ENCODE measurements at places on chromosomes 1 and 21.

DNA sequence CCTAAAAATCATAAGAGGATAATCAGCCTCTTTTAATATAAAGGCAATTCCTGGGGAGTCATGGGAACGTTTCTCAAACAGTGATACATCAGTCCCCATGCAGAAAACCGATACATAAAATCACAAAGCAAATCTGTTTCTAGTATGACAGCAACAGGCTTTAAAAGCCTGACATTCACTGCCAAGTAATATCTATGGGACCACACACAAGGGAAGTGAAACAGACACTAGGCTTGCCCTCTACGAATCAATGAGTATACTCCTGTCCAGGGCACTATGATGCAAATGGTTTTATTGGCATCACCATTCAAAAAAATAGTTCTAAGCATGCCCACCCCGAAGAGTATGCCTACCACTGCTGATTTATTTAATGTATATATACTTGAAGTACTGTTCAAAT, 54.4 kb downstream of the TIAM1 start:
- no peak for DNase-seq

GRCh38 chr1:30194046-30194619, 529.3 kb downstream of the MATN1 start:
- no peak for DNase-seq

DNA sequence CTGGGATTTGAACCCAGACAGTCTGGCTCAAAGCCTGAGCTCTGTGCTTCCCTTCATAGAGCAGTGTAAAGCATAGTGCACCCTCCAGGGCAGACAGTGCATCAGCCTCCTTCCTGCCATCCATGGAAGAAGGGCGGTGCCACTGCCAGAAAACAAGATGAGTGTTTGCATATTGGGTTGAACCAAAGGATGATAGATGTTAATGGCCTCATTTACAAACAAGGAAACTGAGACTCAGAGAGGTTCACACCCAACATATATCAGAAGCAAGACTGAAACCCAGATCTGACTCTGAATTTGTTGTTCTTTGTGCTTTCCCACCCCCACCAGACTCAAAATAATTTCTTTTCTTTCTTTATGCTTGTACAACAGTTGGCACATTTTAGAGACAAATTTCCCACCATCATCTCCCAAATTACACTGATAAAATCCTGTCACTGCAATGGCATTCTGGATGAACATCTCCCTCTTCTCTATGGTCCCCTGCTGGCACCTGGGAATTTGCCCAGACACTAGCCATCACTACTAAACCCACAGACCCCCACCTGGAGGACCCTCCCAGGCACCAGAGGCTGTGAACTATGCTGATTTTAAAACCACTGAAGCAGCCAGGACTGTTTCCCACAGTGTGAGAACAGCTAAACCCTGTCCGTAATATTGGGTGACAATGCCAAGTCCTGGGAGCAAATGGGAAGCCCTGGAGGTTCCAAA, 45.4 kb upstream of the MPZL1 start:
- DNase-seq, result no peak

DNA sequence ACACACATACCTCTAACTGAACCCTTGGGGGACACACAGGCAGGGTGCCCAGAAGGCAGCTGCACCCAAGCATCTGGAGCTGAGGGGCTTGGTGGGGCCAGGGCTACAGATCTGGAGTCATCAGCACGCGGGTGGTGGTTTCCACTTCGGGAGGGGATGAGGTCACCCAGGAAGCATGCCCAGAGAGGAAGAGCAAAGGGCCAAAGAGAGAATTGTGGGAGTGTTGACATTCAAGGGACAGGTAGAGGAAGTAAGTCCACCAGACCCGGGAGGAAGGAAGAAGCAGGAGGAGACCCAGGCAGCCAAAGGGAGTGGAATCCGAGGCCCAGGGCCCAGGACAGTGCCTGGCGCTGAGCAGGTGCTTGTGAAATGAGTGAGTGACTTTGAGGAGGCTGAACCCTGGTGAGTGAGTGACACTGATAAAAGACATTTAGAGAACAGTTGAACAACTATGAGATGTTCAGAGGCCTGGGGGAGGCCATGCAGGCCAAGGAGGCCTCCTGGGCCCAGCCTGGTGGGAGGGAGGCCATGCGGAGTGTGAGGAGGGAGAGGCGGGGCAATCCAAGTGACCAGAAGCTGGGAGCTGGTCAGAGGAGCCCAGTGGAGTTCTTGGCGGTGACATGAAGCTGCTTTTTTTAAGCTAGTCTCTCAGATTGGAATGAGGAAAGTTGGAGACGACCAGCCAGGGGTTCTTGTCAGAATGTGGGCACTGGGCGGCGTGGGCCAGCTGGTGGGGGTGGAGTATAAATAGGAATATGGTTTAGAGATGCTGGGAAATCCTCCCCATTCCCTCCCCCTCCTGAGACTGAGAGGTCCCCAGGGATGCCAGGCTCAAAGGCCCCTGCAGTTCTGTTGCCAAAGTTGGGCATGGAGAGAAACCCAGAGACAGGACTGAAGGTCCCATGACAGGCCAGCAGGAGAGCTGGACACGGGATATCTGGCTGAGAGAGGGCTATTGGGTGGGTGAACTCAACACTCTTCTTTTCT, 7.9 kb downstream of the CDK18 start:
- no peak for DNase-seq

DNA sequence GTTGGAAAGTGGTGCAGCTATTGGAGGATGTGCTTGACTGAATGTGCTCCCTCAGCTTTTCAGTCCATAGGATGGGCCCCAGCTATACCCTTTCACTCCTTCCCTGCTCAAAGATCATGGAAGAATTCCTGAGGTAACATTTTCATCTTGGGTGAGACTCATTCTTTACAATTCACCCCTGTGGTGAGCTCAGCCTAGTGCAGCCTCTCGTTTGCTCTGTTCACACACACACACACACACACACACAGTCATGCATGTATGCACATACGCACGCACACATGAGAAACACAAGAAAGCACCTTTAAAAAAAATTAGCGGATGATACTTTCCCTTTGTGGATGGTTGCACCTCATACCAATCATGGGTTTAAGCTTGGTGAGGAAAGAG, 25.8 kb downstream of the CCN1 start:
- no peak for DNase-seq

- DNase-seq, result no peak
These were observed 44.8 kb downstream of the USP25 start for GRCh38 chr21:15774590-15774989.

GRCh38 chr1:200354243-200354642, 55.6 kb downstream of the ZNF281 start:
- DNase-seq, result no peak

DNA sequence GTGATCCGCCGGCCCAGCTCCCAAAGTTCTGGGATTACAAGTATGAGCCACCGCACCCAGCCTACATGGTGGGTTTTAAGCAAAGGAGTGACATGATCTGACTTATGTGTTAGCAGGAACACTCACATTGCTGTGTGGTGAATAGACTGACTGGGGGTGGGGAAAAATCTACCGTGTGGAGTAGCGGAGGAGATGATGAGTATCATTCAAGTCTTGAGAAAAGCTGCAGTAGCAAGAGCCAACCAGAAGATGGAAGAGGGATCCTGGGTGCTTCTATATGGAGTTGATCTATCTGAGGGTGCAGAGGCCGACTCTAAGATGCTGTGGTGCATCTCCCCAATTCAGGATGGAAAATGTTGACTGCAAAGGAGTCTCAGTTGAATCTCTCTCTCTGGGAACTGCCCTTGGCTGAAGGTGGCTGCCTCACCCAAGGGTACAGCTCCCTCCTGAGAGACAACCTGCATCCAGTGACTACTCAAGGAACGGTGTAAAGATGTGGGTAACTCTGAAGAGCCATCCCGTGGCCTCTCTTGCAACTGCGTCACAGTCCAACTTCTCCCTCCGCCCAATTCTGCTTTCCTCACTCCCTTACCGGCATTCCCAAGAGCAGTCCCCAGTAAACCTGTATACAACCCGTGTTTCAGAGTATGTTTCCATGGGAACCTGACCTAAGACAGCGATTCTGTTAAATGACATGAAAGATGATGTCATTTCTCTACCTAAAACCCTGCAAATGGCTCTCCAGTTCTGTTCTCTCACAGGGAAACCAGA, 7.4 kb upstream of the B3GALNT2 start:
- DNase-seq, result no peak

All from left renal cortex interstitium (tissue), 4 donors.